ENCODE measurements at places on chromosomes 1 and 21.

DNA sequence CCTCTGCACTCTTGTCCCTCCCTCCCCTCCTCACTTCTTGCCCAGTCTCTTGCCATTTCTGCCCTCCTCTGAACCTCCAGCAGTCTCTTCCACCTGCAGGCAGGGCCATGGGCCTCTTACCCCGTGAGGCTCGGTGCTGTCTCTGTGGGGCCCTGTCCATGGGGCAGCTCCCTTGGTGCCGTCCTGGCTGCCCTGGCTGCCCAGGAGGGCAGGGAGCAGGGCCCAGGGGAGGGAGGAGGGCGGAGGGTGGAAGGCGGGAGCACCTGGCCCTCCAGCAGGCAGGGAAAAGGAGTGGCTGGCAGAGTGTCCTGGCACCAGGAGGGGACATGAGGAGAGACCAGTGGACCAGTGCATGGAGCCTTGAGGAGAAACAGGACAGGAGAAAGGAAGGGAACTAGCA is at the start of gene RORC:
Gene RORC (minus strand): TSS at position 198 of the 400 bp plus-strand sequence. CDS start 38 bp downstream, at position 160.
- DNase-seq: no peak

- DNase-seq: no peak
These were observed at the start of gene IGSF21 for GRCh38 chr1:18107369-18108298. Gene IGSF21, plus strand, starts transcription at chr1:18107798. Its CDS starts 331 bp downstream, at chr1:18108129.

GRCh38 chr1:195275710-195276109 is 1332.5 kb downstream of the KCNT2 start:
- DNase-seq: no peak

DNA sequence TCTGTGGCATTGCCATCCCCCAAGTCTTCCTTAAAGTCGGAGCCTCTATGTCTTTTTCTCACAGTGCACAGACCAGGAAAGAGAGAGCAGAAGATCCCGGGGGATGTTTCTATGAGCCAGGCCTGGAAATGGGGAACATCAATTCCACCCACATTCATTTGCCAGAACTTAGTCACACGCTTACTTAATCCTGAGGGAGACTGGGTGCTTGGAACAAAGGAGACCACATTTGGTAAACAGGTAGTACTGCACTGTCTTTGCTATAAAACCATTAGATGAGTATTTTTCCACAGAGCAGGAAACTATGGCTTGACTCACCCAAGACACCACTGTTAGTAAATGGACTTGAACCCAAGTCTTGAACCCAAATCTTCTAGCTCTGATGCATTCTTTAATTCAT is 60.7 kb upstream of the CTTNBP2NL start:
- no peak for DNase-seq

DNA sequence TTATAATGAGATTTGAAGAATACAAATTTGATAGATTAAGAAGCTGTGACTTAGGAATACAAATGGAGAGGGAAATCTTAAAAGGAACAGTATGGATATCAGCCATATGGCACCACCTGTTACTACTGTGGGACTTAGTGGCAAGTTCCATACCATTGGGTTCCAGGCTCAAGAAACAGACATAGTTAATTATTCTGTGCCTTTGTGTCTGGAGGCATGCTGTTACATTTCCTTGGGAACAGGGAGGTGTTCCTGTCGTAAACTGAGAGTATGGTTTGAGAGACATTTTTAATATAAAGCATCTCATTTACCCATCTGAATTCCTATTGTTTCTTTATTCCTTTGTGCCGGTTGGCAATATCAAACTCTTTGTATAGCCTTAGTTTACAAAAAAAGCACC is 15.2 kb downstream of the PLA2G4A start:
- no peak for DNase-seq

- no peak for DNase-seq
These were observed 127.2 kb downstream of the EVI5 start for GRCh38 chr1:92657701-92658100.

DNA sequence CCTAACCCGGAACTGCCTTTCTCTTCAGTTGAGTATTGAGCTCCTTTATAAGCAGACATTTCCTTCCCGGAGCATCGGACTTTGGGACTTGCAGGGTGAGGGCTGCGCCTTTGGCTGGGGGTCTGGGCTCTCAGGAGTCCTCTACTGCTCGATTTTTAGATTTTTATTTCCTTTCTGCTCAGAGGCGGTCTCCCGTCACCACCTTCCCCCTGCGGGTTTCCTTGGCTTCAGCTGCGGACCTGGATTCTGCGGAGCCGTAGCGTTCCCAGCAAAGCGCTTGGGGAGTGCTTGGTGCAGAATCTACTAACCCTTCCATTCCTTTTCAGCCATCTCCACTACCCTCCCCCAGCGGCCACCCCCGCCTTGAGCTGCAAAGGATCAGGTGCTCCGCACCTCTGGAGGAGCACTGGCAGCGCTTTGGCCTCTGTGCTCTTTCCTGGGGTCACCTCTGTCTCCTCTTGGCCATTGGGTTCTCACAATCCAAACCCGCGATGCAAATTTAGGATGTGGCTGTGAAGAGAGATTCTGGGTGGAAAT is 3.7 kb downstream of the OLIG2 start:
- no peak for DNase-seq

DNA sequence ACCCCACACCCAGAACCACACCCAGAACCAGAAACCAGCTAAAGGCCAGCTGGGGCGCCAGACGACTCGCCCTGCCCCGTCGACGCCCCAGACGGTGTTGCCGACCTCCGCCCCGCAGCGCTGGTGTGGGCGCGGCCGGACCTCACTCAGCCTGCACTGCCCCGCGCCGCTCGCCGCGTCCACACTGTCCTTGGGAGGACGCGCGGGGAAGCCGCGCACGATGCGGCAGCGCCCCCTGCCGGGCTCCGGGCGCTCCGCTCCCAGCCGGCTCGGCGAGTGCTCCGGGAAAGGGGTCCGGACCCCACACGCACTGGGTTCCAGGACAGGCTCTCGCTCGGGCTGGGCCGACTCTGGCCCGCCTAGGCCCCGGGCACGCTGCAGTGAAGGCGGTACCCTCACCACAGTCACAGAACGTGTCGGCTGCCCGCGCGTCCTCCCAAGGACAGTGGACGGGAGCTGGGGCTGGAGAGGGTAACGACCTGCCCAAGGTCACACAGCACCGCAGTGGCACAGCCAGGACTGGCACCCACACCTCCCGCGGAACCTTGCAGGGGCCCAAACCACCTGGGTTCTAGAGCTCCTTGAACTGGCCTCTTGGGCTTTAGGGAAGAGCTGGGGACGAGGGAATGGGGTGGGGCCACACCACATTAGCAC is 90.2 kb downstream of the DMRTA2 start:
- DNase-seq: no peak

DNA sequence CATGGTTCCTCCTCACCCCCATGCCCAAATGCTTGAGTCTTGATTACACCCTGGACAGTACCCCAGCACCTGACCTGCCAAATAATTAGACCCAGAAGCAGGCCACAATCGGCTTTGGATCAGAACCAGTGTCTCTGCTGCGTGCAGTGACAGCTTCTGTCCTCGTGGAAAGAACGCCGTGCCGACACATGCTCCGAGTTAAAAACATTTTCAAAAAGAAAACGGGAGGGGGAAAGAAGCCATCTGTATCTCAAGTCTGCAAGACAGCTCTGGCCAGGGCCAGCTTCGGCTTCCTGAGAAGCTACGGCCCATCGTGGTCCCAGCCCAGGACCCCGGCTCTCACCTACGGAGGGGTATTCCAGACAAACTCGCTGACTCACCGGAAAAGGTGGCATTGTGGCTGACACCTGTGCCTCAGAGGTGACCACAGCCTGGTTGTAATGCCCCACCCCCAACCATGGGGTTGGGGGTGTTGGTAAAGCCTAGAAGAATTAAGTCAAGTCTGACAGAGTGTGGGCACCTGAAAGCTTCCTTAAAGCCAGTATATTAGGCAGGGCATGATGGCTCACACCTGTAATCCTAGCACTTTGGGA is 25.8 kb downstream of the SSBP3 start:
- no peak for DNase-seq

DNA sequence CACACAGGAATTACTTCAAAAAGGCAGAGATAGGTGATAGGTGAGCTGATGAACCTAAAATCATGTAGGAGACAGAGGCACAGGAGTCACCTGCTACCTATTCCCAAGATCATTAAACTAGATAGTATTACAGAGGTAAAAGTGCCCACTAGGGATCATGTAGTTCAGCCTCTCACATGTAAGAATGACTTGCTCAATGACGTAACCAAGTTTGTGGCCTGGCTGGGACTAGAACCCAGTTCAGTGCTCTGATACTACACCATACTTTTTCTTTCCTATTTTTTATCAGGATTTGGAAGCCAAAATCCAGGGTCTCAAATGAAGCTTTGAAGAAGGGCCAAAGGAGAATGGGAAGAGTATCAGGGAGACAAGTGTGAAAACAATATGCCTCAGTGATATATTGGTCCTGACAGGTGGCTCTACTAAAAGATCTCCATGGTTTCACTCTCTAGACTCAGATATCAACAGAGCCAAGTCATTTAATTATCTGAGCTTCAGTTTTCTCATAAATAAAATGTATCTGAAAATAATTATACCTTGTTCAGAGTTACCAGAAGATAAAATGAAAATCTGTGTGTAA is 87.3 kb upstream of the SLFNL1 start:
- DNase-seq: no peak

GRCh38 chr1:169610108-169610507 is 19.8 kb downstream of the SELP start:
- DNase-seq: no peak

Data from stimulated activated CD8-positive, alpha-beta memory T cell treated with anti-CD3 and anti-CD28 coated beads, Interleukin-7, amount 100 ng/mL, for 1 hour (primary cell).